ENCODE measurements at places on chromosomes 5 and 9. TPM values are rescaled to one million over a fixed set of nuclear protein-coding genes. Genes with fewer than 3 reads are reported as not detected.

The KCNIP1 gene
- 1.00 TPM for total RNA-seq

GRCh38 chr5:151257731-151258181 lies 4.8 kb downstream of the GM2A start:
- DNase-seq, result peak; percentile 80

DNA sequence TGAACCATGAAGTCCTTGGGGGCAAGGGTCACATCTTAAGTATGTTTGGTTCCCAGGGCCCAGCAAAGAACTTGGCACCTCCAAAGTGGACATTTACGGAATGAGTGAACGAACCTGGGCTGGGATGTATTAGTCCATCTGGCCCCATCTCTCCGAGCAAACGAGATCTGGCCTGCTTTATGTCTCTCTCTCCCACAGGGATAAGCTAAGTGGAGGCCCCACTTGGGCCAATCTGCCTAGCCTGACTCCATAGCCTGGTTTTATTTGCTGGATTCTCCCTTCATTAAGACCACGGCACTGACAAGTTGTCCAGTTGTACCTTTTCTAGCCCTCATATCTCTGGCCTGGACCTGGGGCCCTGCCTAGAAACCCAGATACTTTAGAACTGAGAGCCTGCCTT lies 2.1 kb downstream of the TTLL11 start:
- no peak for DNase-seq

- no peak for DNase-seq
Observed at GRCh38 chr5:8650186-8650585, 781.2 kb downstream of the MTRR start.

DNA sequence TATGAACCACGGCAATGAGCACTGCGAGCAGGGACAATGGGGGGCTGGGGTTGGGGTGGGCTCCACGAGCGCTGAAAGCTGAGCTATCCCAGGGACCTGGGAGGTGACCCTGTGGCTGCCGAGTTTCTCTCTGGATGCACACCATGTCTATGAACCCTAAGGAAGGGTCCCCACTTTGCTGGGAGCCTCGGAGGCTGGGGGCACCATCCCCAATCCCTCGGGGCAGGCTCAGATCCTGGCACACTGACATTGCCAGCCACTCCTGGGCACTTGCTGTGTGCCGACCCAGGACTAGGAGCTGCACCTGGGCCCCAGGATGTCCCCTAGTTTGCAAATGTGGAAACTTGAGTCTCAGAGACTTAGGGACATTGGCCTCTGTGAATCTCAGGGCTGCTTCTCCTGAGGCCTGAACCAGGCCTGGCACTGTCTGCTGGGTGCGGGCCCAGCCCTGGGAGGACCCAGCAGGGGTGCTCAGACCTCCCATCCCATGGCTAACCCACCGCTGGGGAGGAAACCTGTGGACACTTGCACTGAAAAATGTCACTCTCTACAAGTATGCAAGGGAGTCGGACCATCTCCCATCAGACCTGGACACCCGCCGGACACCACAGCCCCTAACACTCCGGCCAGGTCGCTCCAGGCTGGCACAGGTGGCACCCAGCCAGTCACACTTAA lies 13.0 kb upstream of the CAMSAP1 start:
- DNase-seq, result peak; percentile 46

- peak; percentile 73 for DNase-seq
Observed at GRCh38 chr5:1464096-1464446, 18.8 kb upstream of the SLC6A3 start.

DNA sequence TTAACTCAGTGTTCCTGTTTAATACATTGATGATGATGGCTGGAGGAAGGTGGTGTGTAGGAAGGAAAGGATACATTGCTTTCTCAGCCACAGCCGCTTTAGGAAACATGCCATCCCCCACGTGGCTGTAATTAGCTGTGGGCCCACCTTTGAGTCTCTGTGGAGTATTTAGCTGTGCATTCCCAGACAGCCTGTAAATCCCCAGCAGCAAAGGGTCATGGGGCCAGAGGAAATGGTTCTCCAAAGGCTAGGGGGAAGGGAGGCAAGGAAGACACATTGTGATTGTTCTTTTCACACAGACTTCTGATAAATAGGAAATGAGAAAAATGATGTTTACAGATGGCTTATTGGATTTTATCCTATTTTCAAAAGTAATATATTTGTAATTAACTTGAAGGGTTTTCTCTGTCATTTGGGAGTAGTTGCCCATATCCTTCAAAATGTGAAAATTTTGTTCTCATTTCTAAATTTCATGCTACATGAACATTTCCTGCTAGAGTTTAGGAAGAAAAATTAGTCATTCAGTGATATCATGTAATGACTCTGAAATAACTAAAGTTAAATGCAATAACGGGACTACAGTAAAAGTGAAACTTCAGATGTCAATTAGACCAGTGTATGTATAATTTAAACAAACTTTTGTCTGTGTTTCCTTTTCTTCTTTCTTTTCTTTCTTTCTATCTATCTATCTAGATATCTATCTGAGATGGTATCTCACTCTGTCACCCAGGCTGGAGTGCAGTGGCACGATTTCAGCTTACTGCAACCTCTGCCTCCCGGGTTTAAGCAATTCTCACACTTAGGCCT lies 24.3 kb upstream of the F2R start:
- no peak for DNase-seq
